ENCODE measurements at places on chromosomes 6 and 20. TPM values are rescaled to one million over a fixed set of nuclear protein-coding genes. Genes with fewer than 3 reads are reported as not detected.

LY6G6D gene
- not detected for polyA plus RNA-seq

MACROD2 gene
- polyA plus RNA-seq: 3.0 TPM

GJA10 gene
- not detected for polyA plus RNA-seq

TP53TG5 gene
- polyA plus RNA-seq: not detected

METTL24 gene
- 1.4 TPM for polyA plus RNA-seq

NCOA5 gene
- 15.4 TPM for polyA plus RNA-seq

TBX18 gene
- polyA plus RNA-seq: not detected

BMP2 gene
- polyA plus RNA-seq: 3.3 TPM

IL17A gene
- polyA plus RNA-seq: not detected
